ENCODE measurements at places on chromosomes 6 and 20. TPM values are rescaled to one million over a fixed set of nuclear protein-coding genes. Genes with fewer than 3 reads are reported as not detected.

Gene FABP7
- 630 TPM for total RNA-seq

Gene NOTCH4
- 4.4 TPM for total RNA-seq

Gene LTB
- total RNA-seq = not detected

Gene AFG1L
- total RNA-seq = 6.1 TPM

Gene AGER
- 0.98 TPM for total RNA-seq

Gene RHAG
- 0.49 TPM for total RNA-seq

Gene FITM2
- 8.4 TPM for total RNA-seq

Gene RNF182
- 32.2 TPM for total RNA-seq

Gene DZANK1
- total RNA-seq = 4.9 TPM
